Gastrocnemius medialis (tissue), 4 donors: ENCODE measurements at places on chromosomes 5 and 9. TPM values are rescaled to one million over a fixed set of nuclear protein-coding genes. Genes with fewer than 3 reads are reported as not detected.

- DNase-seq = no peak
- peaks cover 8% of the 10 kb centered on the region for H3K4me1 ChIP-seq
- no peaks in the 10 kb centered on the region for H3K36me3 ChIP-seq
- no peak overlapping the region for H3K27ac ChIP-seq
- peaks cover 96% of the 10 kb centered on the region for H3K27me3 ChIP-seq
- no peak overlapping the region for H3K4me3 ChIP-seq
Measured at GRCh38 chr9:124004593-124004992, 7.0 kb upstream of the LHX2 start.

PCDHB3 gene
- 0.71 TPM for total RNA-seq

DNA sequence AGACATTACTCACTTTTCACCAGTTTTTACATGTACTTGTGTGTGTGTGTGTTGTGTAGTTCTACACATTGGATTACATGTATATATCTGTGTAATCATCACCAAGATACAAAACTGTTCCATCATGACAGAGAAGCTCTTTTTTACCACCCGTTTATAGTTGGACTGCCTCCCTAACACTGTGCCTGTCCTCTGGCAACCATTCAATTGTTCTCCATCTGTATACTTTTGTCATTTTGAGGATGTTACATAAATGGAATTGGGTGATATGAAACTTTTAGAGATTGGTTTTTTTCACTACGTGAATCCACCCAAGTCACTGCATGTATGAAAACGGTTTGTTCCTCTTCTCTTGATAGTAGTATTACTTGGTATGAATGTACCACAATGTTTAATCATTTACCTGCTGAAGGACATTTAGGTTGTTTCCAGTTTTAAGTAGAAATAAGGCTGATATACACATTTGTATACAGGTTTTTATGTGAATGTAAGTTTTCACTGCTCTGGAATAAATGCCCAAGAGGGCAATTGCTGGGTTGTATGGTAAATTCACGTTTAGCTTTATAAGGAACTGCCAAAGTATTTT lies 126.2 kb downstream of the MAPKAP1 start:
- no peak overlapping the region for H3K27ac ChIP-seq
- no peaks in the 10 kb centered on the region for H3K4me1 ChIP-seq
- H3K36me3 ChIP-seq = peaks cover 6% of the 10 kb centered on the region
- no peak for DNase-seq

DNA sequence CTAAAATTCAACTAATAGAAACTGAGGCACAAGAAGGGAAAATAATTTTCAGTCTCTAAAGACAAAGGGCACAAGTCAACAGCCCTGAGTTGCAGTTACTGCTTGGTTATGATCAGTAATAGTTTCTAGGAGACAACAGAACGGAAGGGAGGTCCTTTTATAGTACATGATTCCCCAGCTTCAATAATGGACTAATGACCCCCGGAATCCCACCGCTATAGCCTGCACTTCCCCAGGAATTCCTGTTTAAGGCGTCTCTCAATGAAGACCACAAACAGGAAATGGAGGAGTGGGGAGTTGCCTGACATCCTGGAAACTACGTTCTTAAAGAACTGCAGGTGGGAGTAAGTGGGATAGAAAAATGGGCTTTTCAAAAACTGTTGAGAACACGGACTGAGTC lies 60.6 kb downstream of the DIAPH1 start:
- DNase-seq = no peak
- H3K4me1 ChIP-seq = peaks cover 44% of the 10 kb centered on the region
- H3K27me3 ChIP-seq = no peaks in the 10 kb centered on the region
- peak overlapping the region; percentile 77 for H3K27ac ChIP-seq
- peaks cover 11% of the 10 kb centered on the region for H3K36me3 ChIP-seq
